ENCODE measurements at places on chromosomes 2 and 18. TPM values are rescaled to one million over a fixed set of nuclear protein-coding genes. Genes with fewer than 3 reads are reported as not detected.

GRCh38 chr2:44033947-44034346 is 38.2 kb upstream of the LRPPRC start:
- H3K4me1 ChIP-seq = no peaks in the 10 kb centered on the region
- H3K36me3 ChIP-seq = no peaks in the 10 kb centered on the region
- no peak overlapping the region for H3K27ac ChIP-seq
- no peak for DNase-seq

GRCh38 chr2:15031745-15032240 is 399.3 kb downstream of the LRATD1 start:
- no peak overlapping the region for H3K27ac ChIP-seq
- H3K27me3 ChIP-seq = no peaks in the 10 kb centered on the region
- H3K4me3 ChIP-seq = no peak overlapping the region

The RANBP2 gene
- 11.9 TPM for polyA plus RNA-seq

The RFTN2 gene
- 2.7 TPM for polyA plus RNA-seq

GRCh38 chr2:25546852-25547251 is 126.5 kb downstream of the DTNB start:
- no peak for DNase-seq
- no peaks in the 10 kb centered on the region for H3K27me3 ChIP-seq
- H3K36me3 ChIP-seq = no peaks in the 10 kb centered on the region
- H3K27ac ChIP-seq = no peak overlapping the region
- H3K4me3 ChIP-seq = no peak overlapping the region

DNA sequence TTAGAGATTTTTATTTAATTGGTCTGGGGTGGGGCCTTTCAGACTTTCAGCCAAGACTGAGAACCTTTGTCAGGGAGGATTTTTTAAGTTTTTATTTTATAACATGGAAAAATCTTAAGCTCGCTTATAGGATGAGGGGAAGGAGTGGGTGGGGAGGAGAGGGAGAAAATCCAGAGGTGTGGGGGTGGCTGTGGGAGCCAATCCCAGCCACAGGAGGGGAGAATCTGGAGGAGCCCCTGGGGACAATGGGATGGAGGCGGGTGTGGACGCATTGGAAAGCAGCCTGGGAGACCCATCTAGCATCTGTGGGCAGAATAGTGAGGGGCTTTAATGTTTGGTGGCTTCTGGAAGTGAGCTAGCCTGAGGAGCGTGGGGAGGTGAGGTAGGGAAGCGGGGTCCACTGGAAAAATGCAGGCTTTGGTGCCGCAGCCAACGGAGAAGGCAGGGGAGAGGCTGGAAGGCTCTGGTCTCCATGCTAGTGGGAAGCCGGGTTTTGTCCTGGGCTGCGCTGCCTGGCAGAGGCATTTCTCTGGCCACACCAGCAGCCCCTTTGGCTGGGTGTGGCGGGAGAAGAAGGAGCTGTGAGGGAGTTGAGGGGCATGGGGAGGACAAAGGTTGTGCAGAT is 11.5 kb upstream of the INPP5D start:
- no peak overlapping the region for H3K4me3 ChIP-seq
- H3K4me1 ChIP-seq = no peaks in the 10 kb centered on the region
- H3K36me3 ChIP-seq = no peaks in the 10 kb centered on the region
- DNase-seq = no peak

GRCh38 chr18:31720867-31721266 is 36.5 kb upstream of the B4GALT6 start:
- no peak overlapping the region for H3K4me3 ChIP-seq
- H3K36me3 ChIP-seq = no peaks in the 10 kb centered on the region
- no peaks in the 10 kb centered on the region for H3K27me3 ChIP-seq
- peaks cover 2% of the 10 kb centered on the region for H3K4me1 ChIP-seq
- H3K27ac ChIP-seq = no peak overlapping the region

- DNase-seq = no peak
- H3K27me3 ChIP-seq = no peaks in the 10 kb centered on the region
- no peaks in the 10 kb centered on the region for H3K36me3 ChIP-seq
- no peak overlapping the region for H3K27ac ChIP-seq
- no peak overlapping the region for H3K4me3 ChIP-seq
Measured at GRCh38 chr2:53018825-53019425, 748.7 kb upstream of the CHAC2 start.

DNA sequence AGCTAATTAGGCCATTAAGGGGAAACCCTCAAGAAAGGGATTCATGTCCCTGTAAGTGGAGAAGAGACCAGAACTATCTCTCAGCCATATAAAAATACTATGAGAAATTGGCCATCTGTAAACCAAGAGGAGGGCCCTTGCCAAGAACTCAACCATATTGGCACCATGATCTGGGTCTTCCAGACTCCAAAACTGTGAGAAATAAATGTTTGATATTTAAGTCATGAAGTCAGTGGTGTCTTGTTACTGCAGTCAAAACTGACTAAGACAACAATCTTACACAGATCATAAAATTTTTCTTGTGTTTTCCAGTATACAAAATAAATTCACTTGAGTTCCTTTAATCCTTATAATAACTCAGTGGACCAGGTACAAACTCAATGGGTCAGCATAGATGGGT is 589.8 kb upstream of the CDH2 start:
- H3K4me3 ChIP-seq = no peak overlapping the region
- no peak overlapping the region for H3K27ac ChIP-seq
- H3K36me3 ChIP-seq = no peaks in the 10 kb centered on the region
- no peaks in the 10 kb centered on the region for H3K27me3 ChIP-seq
- no peaks in the 10 kb centered on the region for H3K4me1 ChIP-seq

DNA sequence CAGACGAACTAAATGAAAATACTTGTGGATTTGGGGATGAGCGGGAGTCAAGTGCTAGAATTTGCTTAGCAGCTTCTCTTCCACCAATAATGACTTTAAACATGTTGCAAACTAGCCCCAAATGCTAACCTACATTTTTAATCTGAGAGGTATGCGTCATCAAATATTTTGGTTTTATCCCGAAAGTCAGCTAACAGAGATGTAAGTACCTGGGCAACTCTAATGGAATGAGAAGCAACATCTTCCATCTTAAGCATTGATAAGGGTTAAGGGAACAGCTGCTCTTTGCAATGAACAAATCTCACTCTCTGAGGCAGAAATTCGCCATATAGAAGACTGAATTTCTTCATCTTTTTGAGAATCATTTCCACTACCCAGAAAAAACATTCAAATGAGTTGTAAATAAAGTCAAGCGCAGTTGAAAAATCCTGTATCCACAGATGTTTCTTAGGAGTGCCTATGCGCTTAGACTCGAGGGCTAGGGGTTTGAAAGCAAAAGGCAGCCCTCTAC is 926 bp upstream of the YPEL5 start:
- H3K4me3 ChIP-seq = peak overlapping the region; percentile 40
- no peaks in the 10 kb centered on the region for H3K27me3 ChIP-seq
- H3K27ac ChIP-seq = peak overlapping the region; percentile 60
- H3K4me1 ChIP-seq = peaks cover 12% of the 10 kb centered on the region
- no peak for DNase-seq

DNA sequence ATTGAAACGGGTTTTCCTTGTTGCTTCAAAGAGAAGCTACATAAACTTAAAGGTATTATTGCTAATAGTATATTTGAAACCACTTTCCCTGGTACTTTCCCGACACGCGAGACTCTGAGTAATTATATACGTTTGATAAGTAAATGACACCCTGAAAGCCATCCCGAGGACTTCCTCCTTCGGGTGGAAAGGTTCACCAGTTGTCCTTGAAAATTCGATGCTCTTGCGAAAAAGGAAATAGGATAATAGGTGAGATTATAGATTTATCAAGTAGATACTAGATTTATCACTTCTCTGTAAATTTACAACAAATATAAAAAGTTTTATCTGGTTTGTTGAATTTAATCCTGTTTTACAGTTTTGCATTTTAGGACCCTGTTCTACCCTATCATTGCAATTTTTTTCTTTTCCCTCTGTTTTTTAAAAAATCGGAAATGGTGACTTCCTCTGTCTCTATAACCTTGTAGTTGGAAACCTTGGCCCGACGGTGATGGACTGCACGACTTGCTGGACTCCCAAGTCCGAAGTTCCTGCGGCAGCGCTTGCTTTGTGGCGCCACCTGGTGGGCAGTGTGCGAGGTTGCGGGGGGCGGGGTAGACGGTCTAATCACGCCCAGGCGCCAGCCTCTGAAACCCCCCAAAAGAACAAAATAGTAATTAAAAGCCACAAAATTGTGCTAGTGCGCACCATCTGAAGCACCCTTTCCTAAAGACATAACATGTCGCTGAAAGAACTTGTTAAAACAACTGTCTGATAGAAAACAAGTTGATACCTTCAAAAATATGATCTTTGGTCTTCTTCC is 972 bp upstream of the DLX2 start:
- H3K27me3 ChIP-seq = peaks cover 100% of the 10 kb centered on the region
- no peak overlapping the region for H3K27ac ChIP-seq
- H3K4me1 ChIP-seq = peaks cover 6% of the 10 kb centered on the region
- no peak overlapping the region for H3K4me3 ChIP-seq
- peak; percentile 77 for DNase-seq
- no peaks in the 10 kb centered on the region for H3K36me3 ChIP-seq

DNA sequence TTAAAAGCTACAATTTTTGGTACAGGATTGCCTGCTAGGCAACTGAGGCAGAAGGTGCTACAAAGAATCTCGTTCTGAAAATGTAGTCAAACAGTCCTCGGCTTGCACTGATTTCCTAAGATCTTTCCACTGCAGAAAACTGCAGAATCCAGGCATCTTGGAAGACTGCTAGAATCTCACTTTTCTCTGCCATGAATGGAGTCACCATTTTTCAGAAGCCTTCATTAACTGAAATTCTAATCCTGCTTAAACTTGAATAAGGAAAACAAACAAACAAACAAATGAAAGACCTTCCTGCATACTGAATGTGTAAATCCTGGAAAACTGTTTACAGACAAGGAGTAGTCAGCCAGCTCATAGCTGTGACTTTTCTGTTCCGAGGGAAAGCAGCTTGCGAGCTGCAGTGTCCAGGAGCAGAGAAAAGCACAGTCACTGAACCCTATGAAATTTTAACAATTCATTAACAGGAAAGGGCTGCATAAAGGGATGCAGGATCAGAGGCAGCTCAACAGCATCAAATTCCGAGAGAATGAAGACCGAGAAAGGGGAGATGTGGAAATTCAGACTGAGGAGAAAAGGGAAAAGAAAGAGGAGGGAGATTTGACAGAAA is 210.5 kb upstream of the PIK3C3 start:
- no peak overlapping the region for H3K27ac ChIP-seq
- DNase-seq = no peak
- H3K27me3 ChIP-seq = no peaks in the 10 kb centered on the region

DNA sequence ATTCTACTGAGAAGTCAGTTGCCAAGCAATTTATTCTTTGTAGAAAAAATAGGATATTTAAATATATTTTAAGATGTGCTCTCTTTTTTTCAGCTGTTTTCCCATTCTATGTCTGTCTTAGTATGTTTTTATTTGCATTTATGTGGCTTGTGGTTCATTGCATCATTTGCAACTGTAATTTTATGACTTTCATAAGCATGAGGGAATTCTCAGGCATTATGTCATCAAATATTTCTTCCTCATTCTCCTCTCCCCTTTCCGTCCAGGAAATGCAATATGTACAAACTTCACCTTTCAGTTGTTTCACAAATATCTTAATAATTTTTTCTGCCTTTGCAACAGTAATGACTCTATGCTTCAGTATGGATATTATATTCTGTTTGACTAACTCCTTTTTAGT is 560.2 kb upstream of the LRATD1 start:
- H3K27me3 ChIP-seq = no peaks in the 10 kb centered on the region
- H3K36me3 ChIP-seq = no peaks in the 10 kb centered on the region
- H3K4me1 ChIP-seq = no peaks in the 10 kb centered on the region

- no peak for DNase-seq
- no peak overlapping the region for H3K27ac ChIP-seq
- H3K36me3 ChIP-seq = no peaks in the 10 kb centered on the region
- no peaks in the 10 kb centered on the region for H3K4me1 ChIP-seq
- H3K27me3 ChIP-seq = no peaks in the 10 kb centered on the region
- no peak overlapping the region for H3K4me3 ChIP-seq
Measured at GRCh38 chr18:74115046-74115445, 32.6 kb downstream of the FBXO15 start.

DNA sequence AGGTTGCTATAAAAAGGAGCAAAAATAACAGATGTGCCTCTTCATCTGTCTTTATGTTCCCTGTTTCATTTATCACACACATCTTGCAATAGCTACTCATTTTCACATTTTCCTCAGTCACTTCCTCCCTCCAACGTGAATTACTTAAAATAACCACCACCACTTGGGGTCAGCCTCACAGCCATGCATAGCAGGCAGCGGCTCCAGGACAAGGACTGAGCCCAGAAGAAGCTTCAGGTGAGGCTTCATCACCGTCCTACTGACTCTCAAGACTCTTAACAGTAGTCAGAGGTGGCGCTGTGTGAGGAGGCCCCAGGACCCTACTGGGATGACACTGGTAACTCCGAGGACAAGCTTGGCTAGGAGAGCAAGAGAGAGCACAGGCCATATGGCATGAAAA is 15.5 kb upstream of the ST8SIA5 start:
- no peak overlapping the region for H3K4me3 ChIP-seq
- H3K36me3 ChIP-seq = no peaks in the 10 kb centered on the region
- no peak overlapping the region for H3K27ac ChIP-seq

DNA sequence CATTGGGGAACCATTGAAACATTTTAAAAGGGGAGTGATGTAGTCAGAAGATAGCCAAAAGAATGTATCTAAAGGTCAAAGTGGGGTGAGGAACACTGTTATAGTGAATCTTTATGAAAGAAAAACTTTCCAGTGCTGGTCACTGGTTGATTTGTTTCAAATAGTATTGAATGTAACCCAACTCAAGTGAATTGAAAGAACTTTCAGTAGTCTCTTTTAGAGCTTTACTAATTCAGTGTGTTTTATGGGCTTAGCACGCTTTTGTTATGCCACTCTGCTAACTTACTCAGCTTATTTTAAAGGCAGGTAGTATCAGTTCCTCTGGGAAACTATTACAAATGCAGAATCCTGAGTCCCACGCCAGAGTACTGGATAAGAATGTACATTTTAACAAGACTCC is 57.3 kb downstream of the GTF2A1L start:
- H3K27ac ChIP-seq = no peak overlapping the region
- no peak overlapping the region for H3K4me3 ChIP-seq
- H3K4me1 ChIP-seq = no peaks in the 10 kb centered on the region

DNA sequence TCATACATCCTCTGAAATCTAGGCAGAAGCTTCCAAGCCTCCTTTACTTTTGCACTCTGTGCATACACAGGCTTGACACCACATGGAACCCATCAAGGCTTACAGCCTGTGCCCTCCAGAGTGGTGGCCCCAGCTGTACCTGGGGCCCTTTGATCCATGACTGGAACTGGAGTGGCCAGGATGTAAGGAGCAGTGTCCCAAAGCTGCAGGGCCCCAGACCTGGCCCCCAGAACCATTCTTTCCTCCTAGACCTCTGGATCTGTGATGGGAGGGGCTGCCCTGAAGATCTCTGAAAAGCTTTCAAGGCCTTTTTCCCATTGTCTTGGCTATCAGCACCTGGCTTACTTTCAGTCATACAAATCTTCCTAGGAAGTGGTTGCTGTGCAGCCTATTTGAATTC is 63.1 kb upstream of the NOL4 start:
- no peaks in the 10 kb centered on the region for H3K4me1 ChIP-seq
- no peak overlapping the region for H3K4me3 ChIP-seq
- no peaks in the 10 kb centered on the region for H3K36me3 ChIP-seq
- no peak overlapping the region for H3K27ac ChIP-seq
- no peaks in the 10 kb centered on the region for H3K27me3 ChIP-seq

Data from small intestine (tissue), 16 donors.